Muscle of leg (tissue), 16 donors: ENCODE measurements at places on chromosomes 2 and 18. TPM values are rescaled to one million over a fixed set of nuclear protein-coding genes. Genes with fewer than 3 reads are reported as not detected.

Gene SERPINB4
- total RNA-seq, result not detected

GRCh38 chr2:73897240-73897583, 4.4 kb downstream of the ACTG2 start:
- H3K4me1 ChIP-seq, result peaks cover 6% of the 10 kb centered on the region
- H3K4me3 ChIP-seq, result no peak overlapping the region
- no peak for DNase-seq
- no peak overlapping the region for H3K27ac ChIP-seq
- H3K27me3 ChIP-seq, result no peaks in the 10 kb centered on the region

GRCh38 chr18:79314838-79315388, 80.8 kb upstream of the NFATC1 start:
- no peak for DNase-seq
- H3K27me3 ChIP-seq, result no peaks in the 10 kb centered on the region
- H3K4me3 ChIP-seq, result no peak overlapping the region
- no peak overlapping the region for H3K27ac ChIP-seq
- H3K4me1 ChIP-seq, result no peaks in the 10 kb centered on the region

Gene CCDC178
- total RNA-seq, result 0.58 TPM

Gene DOK6
- total RNA-seq, result 4.9 TPM

DNA sequence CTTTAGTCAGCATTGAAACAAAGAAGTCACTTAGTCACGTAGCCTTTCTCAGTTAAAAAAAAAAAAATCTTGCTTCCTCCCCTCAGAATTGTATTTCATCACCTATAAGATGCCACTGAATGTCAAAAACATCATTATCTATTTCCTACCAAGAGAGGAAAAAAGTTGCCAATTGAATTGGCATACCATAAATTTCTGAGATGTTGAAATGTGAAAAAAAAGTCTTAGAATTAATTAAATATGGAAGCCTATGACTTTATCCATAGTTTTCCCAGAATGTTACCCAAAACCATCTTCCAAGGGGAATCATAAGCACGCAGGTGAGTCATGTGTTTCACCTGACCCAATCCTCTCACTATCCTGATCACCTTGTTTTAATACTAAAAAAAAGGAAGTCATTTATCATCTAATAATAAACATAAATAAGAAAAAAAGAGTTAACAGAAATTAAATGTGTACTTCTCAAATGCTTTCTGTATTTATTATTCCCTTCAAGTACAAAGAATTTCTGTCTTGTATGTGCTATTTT, 205.7 kb downstream of the TCF4 start:
- DNase-seq, result no peak
- H3K36me3 ChIP-seq, result peaks cover 12% of the 10 kb centered on the region
- H3K27me3 ChIP-seq, result no peaks in the 10 kb centered on the region
- H3K27ac ChIP-seq, result no peak overlapping the region
- peaks cover 4% of the 10 kb centered on the region for H3K4me1 ChIP-seq
- no peak overlapping the region for H3K4me3 ChIP-seq

Gene ESPNL
- total RNA-seq, result 2.9 TPM
